ENCODE measurements at places on chromosomes 11 and 22.

DNA sequence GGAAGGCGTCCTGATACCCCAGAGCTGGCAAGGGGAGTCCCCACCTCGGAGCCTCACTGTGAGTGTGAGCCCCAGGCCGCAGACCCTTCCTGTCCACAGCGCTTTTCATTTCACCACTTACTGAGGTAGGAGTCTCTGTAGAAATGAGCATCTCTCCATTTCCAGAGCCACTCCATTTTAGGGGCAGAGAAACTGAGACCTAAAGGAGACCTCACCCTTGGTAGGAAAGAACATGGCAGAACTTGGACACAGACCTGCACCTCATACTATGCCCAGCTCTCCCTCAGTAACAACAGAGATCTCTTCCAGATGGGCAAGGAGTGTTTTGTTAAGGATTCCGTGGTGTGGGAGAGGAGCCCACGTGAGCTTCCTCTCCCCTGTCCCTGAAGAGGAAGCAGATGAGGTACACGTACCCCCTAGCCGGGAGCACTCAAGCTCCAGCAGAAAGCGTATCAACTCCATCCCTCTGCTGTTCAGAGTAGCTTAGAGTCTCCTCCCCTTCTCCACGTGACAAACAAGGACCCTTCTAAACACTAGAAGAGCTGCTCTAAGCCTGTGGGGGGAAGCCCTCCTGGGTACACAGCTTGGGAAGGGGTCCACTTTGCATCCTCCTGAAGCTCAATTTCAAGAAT lies 532 bp upstream of the VSIG2 start:
- no peak for DNase-seq

DNA sequence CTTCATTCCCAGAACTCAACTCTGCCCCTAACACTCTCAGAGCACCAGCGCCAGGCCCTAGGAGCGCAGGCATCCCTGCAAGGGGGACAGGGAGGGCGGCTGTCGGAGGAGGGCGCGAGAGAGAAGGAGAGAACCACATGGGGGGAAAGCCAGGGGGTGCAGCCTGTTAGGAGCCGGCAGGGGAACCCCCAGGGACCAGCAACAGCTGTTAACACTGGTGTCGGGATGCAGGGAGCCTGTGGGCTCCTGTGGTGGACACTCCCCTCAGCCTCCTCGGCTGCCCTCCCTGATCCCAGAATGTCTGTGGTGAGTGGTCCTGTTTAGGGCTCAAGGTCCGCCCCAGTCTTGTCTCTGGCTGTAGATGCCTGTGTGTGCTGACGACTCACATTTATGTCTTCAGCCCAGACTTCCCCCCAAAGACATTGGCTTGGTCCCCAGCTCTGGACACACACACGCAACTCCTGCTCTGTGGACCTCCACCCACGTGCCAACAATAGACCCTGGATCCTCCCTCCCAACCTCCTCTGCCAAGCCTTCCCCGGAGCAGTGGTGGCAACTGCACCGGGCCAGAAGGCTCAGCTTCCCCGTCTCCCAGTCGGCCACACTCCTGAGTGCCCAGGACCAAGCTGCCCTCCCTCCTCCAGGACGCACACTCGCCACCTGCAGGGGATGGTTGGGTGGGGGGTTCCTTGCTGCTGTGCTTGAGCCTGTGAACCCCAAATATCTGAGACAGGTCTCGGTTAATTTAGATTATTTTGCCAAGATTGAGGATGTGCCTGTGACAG lies 817 bp upstream of the IFITM5 start:
- DNase-seq = no peak

- DNase-seq = no peak
Observed at GRCh38 chr22:24845041-24845898, 39.3 kb downstream of the SGSM1 start.

- DNase-seq = no peak
Observed at GRCh38 chr11:112511911-112512310, 251.3 kb upstream of the PLET1 start.

- DNase-seq = no peak
Observed at GRCh38 chr22:16651217-16651616, 58.6 kb upstream of the CCT8L2 start.

- peak; percentile 10 for DNase-seq
Observed at GRCh38 chr22:46081036-46081830, 69.1 kb upstream of the PPARA start.

- DNase-seq = no peak
Observed at GRCh38 chr11:126100716-126101115, 38.0 kb upstream of the CDON start.

GRCh38 chr11:1826552-1827094 lies 8.2 kb upstream of the SYT8 start:
- no peak for DNase-seq

All from mesothelial cell of epicardium (in vitro differentiated cells).